ENCODE measurements at places on chromosomes 6 and 20. TPM values are rescaled to one million over a fixed set of nuclear protein-coding genes. Genes with fewer than 3 reads are reported as not detected.

Gene MOXD1
- total RNA-seq, result 16.9 TPM

Gene HLA-DMA
- total RNA-seq, result 77.4 TPM

Gene C20orf141
- total RNA-seq, result not detected

Gene MYT1
- not detected for total RNA-seq

Gene ASCC3
- total RNA-seq, result 29.0 TPM

Gene TMEM200A
- 8.8 TPM for total RNA-seq

Gene DPPA5
- not detected for total RNA-seq

Gene FOXA2
- 47.8 TPM for total RNA-seq

Gene PACRG
- 3.7 TPM for total RNA-seq

Gene CLPSL2
- total RNA-seq, result not detected

Gene OARD1
- total RNA-seq, result 1.2 TPM

Gene CCN5
- total RNA-seq, result not detected

Gene RPS10
- total RNA-seq, result 2,165 TPM

Gene PTP4A1
- total RNA-seq, result 54.6 TPM

Gene LY6G6F
- not detected for total RNA-seq

Gene SCGN
- total RNA-seq, result not detected

Gene SAMD3
- total RNA-seq, result 4.2 TPM

Gene TM9SF4
- 50.8 TPM for total RNA-seq

Gene CLIC5
- total RNA-seq, result 30.4 TPM

Gene CLPSL1
- not detected for total RNA-seq

Gene KCNK5
- 30.7 TPM for total RNA-seq

Gene CTCFL
- total RNA-seq, result not detected

Measured in stomach (tissue), 19 donors.